ENCODE measurements at places on chromosomes 3 and 15. TPM values are rescaled to one million over a fixed set of nuclear protein-coding genes. Genes with fewer than 3 reads are reported as not detected.

The SPATA16 gene
- total RNA-seq, result not detected

The ERC2 gene
- under 0.01 TPM for total RNA-seq

The CCR9 gene
- total RNA-seq, result not detected

The SIAH2 gene
- 26.3 TPM for total RNA-seq

The SPSB4 gene
- total RNA-seq, result not detected

The NPAP1 gene
- not detected for total RNA-seq

The FBN1 gene
- 823 TPM for total RNA-seq

The ISL2 gene
- 0.56 TPM for total RNA-seq

The C2CD4A gene
- 0.28 TPM for total RNA-seq

The GOLGA6L4 gene
- 0.19 TPM for total RNA-seq

The IL5RA gene
- total RNA-seq, result not detected

The AMIGO3 gene
- total RNA-seq, result not detected

The POPDC2 gene
- total RNA-seq, result 0.56 TPM

The KNL1 gene
- 2.5 TPM for total RNA-seq

The FGF12 gene
- total RNA-seq, result not detected

The P3H2 gene
- total RNA-seq, result 56.0 TPM

The CAMK1 gene
- total RNA-seq, result 34.4 TPM

The FRMD5 gene
- total RNA-seq, result 14.9 TPM

The HTR3E gene
- not detected for total RNA-seq

The BSN gene
- total RNA-seq, result under 0.01 TPM

The ACSBG1 gene
- total RNA-seq, result not detected

The TMEM212 gene
- not detected for total RNA-seq

The MRPS22 gene
- 86.1 TPM for total RNA-seq

The GOLGA8T gene
- 0.28 TPM for total RNA-seq

The SNX22 gene
- total RNA-seq, result 0.19 TPM

The ZNF501 gene
- total RNA-seq, result 4.5 TPM

The CPN2 gene
- not detected for total RNA-seq

The SV2B gene
- not detected for total RNA-seq

The ANP32A gene
- total RNA-seq, result 81.3 TPM

The ADAMTS9 gene
- 4.2 TPM for total RNA-seq

The SRGAP3 gene
- 9.3 TPM for total RNA-seq

The DPPA2 gene
- total RNA-seq, result not detected

The LRRK1 gene
- total RNA-seq, result 5.6 TPM

The FANCD2OS gene
- total RNA-seq, result not detected

The AP3B2 gene
- under 0.01 TPM for total RNA-seq

The GALNT15 gene
- total RNA-seq, result 27.1 TPM

The SH3GL3 gene
- not detected for total RNA-seq

The EOMES gene
- not detected for total RNA-seq

The GNAT1 gene
- total RNA-seq, result not detected

The HOMER2 gene
- total RNA-seq, result 44.8 TPM

The GPR171 gene
- total RNA-seq, result not detected

The CDCP1 gene
- total RNA-seq, result 37.5 TPM

The CEP152 gene
- 11.3 TPM for total RNA-seq

The MGLL gene
- total RNA-seq, result 55.2 TPM

The GNB5 gene
- total RNA-seq, result 42.3 TPM

The POLQ gene
- 11.3 TPM for total RNA-seq

The NANOGP8 gene
- total RNA-seq, result not detected
